ENCODE measurements at places on chromosomes 16 and 17. TPM values are rescaled to one million over a fixed set of nuclear protein-coding genes. Genes with fewer than 3 reads are reported as not detected.

TAC4 gene
- total RNA-seq: not detected

C16orf96 gene
- total RNA-seq: 0.39 TPM

SCGB1C2 gene
- total RNA-seq: not detected

KIF19 gene
- 0.72 TPM for total RNA-seq

CCR7 gene
- 233 TPM for total RNA-seq

CRISPLD2 gene
- total RNA-seq: 1.0 TPM

Data from activated naive CD4-positive, alpha-beta T cell treated with anti-CD3 and anti-CD28 coated beads, Interleukin-2, amount 10 ng/mL, durations not matched to agents 5 hours and 36 hours (primary cell).